ENCODE measurements at places on chromosomes 3 and 15.

DNA sequence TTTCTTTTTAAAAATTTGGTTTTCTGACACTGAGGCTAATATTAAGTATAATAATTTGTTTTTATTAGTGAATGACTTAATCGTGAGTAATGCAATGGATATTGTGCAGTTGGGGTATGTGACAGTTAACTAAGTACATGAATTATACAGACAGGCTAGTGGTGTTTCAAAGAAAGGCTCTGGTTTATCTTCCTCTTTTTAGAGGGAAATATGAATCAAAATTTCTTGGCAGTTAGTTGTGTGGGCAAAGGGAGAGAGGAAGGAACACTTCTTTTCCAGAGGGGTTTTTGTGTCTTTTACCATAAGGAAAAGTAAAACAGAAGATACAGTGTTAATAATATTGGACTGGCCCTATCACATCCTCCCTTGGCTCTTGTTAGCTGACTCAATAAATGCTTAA lies 2.7 kb downstream of the ZNF654 start:
- no peak for DNase-seq

DNA sequence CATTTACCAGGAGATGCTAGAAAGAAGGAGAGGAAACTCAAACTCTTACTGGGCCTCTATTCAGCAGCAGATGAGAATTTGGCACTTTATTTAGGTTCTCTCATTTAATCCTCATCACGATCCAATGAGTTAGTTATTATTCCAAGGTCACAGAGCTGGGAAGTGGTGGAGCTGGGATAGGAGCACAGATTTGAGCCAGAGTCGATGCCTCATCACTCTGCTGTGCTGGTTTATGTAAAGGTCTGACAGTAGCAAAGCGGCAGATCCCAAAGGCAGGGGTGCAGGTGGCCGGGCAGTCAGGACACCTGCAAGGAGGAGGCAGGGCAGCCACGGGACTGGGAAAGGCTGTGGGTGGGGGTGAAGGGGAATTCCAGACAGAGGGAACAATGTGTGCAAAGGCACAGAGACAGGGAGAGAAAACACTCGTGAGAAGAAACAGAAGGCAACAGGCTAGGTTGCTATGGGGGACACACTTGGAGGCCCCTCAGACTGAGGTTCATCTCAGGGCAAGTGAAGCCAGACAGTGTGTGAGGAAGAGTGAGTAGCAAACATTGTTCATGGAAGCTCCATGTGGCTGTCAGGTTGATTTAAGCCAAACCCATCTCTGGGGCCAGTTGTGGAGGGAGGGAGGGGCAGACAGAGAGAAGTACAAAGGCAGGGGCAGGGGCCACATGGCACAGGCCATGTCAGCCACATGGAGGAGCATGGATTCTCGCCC lies 26.8 kb downstream of the RAB6B start:
- no peak for DNase-seq

DNA sequence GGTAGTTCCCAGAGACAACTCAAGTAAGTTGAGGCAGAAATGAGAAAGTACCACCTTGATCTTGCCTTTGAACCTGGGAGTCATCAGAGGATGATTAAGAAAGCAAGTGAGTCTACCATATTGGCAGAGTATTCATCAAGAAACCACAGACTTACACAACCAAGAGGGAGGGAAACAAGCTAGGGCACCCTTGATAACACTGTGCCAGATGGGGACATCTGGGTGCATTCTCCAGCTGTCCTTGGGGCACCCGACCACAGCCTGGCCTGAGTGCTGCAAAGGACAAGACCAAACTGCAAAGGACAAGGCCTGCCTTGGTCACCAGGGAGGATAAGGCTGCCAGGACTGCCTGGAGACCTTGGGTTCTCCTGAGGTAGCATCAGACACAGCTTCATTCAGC lies 553.6 kb downstream of the EPHB1 start:
- DNase-seq: no peak

- no peak for DNase-seq
Observed at GRCh38 chr15:71529361-71529760, 281.0 kb upstream of the NR2E3 start.

GRCh38 chr3:192820161-192820560 lies 92.8 kb upstream of the FGF12 start:
- no peak for DNase-seq

DNA sequence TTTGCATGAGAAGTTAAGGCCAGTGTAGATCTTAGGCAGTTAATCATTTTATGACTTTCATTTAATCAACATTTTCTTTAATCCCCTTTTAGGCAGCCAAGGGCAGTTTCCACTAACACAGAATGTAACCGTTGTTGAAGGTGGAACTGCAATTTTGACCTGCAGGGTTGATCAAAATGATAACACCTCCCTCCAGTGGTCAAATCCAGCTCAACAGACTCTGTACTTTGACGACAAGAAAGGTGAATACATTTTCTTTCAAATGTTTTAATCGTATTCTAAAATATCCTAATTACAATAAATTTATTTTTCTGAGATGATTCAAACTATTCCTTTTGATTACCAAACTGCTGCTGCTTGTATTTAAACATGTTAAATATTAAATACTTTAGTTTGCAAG lies 843.2 kb downstream of the CADM2 start:
- DNase-seq: no peak

DNA sequence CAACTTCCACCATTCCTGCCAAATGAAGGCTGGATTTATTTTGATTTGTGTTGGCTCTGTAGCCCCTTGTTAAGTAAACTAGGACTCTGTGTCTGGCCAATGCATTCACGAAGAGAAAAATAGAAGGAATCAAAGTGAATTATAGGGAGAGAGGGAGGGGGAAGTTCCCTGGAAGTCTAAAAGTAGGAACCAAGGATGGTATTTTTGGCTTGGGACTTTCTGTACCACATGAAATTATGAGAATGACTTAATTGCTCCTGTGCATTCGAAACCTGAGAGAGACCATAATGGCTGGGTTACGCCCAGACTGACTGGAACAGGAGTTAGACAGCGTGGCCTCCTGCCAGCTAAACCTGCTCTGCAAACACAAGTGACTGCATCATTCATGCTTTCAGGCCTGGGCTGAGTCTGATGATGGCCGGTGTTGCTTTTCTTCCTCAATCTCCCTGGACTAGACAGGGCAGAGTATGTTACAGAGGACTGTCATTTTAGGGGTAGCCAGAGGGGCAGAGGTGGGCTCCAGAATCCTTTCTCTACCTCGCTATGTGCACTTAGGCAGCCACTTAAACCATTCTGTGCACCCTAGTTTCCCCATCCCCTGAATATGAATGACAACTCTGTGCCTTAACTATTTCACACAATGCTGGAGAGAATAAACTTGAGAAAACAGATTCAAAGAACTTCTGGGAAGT lies 58.9 kb downstream of the MYO1E start:
- DNase-seq: no peak

DNA sequence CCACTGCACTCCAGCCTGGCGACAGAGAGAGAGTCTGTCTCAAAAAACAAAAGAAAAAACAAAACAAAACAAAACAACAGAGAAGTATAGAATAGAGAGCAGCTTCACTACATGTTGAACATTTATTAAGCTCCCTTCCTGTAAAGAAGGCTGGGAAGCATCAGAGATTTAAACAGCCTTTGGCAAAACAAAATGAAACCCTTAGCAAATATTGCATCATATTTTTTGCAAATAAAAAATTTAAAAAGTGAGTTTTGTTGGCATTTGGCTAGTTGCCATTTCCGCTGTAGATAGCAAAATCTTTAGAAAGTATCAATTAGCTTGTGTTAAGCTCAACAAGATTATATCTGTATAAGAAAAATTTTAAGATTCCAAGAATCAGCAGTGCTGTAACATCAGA lies 151.2 kb downstream of the SERPINI1 start:
- no peak for DNase-seq

GRCh38 chr3:11328196-11328945 lies 56.2 kb downstream of the ATG7 start:
- DNase-seq: no peak

- no peak for DNase-seq
Observed at GRCh38 chr3:35079403-35079802, 559.9 kb upstream of the ARPP21 start.

DNA sequence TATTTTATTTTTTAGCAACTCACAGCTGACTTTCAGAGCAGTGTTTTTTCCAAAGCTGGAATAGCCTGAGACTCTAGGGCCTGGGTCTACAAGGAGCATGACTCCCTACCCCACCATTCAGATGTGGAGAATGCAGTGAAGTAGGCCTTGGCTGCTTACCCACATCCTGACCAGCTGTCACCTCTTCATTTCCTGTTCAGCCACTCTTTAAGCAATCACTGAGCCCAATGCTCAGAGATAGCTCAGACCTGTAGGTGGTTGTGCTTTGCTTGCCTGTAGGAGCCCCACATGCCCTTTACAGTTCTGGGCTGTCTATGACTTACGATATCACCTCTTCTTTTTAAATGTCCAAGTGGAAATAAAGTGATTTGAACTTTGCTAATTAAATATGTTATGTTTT lies 148.1 kb downstream of the NEK11 start:
- DNase-seq: peak; percentile 29

DNA sequence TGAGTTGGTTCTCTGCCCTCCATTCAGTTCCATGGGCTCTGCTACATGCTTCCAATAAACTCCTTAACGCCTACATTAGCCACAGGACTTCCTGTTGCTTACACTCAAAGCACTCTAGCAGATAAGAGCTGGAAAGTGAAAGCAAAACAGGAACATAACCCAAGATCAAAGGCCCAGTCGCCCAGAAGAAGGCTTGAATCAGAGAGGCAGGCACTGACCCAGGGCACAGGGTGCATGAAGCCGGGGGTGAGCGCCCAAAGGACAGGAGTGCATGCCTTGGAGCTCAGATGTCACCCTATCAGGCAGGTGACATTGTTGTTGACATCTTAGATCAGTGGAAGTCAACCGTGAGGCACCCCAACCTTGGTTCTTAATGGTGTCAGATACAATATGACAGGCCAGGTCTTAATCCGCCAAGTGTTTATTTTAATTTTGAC lies 235.1 kb downstream of the UACA start:
- DNase-seq: peak; percentile 79

GRCh38 chr3:106877627-106878026 lies 499.6 kb upstream of the CCDC54 start:
- DNase-seq: no peak

- DNase-seq: no peak
Observed at GRCh38 chr15:78810003-78810361, 1.3 kb downstream of the ADAMTS7 start.

- peak; percentile 52 for DNase-seq
Observed at GRCh38 chr3:28050885-28051284, 190.5 kb upstream of the CMC1 start.

- no peak for DNase-seq
Observed at GRCh38 chr15:22815766-22816165, 22.7 kb upstream of the NIPA2 start.

GRCh38 chr3:103963599-103963998 lies 1403.1 kb upstream of the ALCAM start:
- no peak for DNase-seq

DNA sequence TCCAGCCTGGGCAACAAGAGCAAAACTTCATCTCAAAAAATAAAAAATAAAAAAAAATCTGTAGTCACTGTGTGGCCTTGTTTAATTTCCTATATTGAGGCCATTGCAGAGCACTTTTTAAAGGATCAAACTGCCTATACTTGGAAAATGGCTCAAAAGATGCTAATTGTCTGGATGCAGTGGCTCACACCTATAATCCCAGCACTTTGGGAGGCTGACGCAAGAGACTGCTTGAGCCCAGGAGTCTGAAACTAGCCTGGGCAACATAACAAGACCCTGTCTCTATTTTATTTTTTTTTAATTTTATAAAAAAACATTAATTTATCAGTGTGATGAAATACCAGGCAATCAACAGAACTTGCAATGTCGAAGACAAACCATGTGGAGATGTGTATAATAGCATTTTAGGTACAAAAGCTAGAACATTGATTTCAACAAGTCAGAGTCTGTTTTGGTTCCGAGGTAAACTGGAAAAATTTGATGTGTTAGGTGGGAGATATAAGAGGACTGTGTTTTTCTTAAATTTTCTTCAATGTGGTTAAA lies 47.0 kb upstream of the SETD2 start:
- no peak for DNase-seq

GRCh38 chr3:71056327-71056726 lies 527.2 kb downstream of the FOXP1 start:
- no peak for DNase-seq

- DNase-seq: no peak
Observed at GRCh38 chr3:168493412-168494205, 397.9 kb upstream of the GOLIM4 start.

- DNase-seq: peak; percentile 80
Observed at GRCh38 chr15:78709263-78709882, 68.4 kb upstream of the CHRNB4 start.

DNA sequence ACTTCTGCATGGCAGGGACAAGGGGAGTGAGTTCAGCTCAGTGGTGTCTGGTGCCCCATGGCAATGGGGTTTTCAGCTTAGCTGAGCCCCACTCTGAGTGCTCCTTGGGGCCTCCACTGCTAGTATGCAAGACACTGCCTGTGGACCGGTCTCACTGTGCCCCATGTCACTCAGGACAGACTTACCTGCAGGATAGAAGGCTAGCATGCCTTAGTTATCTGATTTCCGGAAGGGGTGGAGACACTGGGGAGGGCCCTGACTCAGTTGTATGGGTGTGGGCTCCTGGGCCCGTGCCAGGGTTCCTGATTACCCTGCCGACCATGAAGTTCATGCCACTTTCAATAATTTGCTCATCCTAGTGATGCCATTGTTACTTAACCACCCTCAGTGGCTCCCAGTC lies 4.3 kb upstream of the SLC6A20 start:
- no peak for DNase-seq

DNA sequence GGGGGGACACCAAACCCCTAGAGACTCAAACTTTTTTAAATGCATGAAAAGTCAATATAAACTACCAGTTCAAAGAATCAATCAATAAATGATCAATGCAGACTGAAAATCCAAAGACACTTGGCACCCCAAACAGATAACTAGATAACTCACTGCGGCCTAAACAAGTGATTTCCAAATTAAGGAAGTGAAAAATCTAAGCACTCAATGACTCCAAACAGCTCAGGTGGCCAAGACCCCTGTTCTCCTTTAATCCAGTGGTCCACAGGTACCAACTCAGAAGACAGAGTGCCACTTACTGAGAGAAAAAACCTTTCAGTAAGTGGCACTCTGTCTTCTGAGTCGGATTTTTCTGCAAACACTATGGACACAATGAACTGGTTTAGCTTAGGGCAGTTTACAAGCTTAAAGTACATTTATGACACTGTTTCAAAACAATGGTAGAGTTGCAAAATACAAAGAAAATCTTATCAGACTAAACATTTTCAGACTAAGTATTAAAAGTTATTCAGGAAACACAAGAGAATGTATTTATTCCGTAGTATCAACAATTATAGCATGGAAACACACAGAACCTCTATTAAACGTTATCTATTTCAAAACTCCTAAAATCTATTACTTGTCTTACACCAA lies 4.7 kb downstream of the DLG1 start:
- DNase-seq: no peak

GRCh38 chr3:148379763-148380382 lies 317.8 kb upstream of the AGTR1 start:
- no peak for DNase-seq

- no peak for DNase-seq
Observed at GRCh38 chr15:71515375-71516186, 294.8 kb upstream of the NR2E3 start.

- DNase-seq: no peak
Observed at GRCh38 chr15:49721091-49721490, 100.2 kb downstream of the DTWD1 start.

Measured in activated CD4-positive, alpha-beta memory T cell treated with anti-CD3 and anti-CD28 coated beads for 36 hours (primary cell).